ENCODE measurements at places on chromosomes 2 and 18.

DNA sequence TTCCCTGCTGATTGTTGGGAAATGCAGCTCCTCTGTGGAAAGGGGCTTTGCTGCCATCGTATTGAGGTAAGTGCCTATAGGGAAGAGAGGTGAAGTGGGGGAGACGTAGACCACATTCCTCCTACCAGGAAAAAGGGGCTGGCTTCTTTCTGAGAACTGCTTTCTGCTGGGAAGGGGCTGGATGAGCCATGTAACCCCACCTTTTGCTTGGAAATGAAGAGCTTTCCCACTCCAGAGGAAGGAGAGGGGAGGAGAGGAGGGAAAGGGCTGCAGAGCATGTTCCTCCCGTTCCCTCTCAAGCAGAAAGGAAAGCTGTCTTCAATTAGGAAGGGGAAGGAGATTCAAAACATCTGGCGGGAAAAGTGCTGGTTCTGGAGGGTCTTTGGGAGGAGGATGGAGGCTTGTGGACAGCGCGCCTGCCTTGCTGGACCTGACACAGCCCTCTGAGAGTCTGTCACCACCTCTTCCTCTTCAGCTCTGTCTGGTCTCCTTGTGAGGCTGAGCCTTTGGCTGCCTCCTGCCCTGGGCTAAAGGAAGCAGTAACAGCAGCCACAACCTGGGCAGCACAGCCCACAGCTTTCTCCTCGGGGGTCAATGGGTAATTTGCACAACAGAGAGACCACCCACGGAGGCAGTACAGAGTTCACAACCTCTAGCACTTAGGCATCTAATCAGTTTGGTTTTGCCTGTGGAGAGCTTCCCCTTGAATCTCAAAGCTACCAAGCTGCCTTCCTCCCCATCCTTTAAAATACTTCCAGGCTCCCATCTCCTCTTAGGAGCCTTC is 410.0 kb upstream of the TNP1 start:
- no peak for DNase-seq

DNA sequence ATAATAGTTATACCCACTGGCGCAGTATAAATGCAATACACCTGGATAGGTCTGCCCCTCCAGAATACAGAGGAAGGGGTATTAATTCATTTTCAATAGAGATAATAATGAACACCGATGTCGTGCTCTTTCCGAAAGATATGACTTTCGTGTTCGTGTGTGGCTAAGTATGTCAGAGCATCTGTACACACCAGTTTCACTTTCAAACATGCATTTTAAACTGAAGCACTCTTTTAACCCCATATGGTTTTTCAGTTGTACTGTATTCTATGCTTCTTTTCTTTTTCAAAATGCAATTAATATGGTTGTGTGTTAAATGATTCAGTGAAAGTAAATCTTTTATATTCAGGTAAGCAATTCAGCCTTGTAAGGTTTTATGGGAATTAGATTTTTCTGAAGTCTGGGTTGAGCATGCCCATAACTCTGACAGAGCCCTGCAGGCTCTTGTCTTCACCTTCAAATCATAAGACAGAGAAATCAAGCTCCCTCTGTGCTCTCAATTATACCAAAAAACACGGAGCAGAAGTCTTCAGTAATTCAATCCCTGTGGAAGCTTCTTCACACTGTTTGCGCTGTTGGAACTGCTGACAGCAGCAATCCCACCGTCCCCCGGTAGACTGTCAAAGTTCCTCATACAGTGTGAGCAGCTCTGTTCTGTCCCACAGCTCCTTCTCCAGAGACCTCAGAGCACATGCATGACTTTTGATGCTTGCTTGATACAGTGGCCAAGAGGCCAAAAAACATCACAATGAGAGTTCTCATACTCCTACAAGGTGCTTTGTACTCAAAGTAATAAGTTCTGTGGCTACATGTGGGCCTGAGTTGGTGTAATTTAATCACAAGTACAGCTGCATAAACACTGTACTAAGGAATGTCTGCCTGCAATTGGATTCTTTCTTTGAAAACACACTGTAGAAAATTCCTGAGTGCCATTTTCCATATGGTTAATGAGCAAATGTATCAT is 186.8 kb downstream of the ZNF521 start:
- no peak for DNase-seq

DNA sequence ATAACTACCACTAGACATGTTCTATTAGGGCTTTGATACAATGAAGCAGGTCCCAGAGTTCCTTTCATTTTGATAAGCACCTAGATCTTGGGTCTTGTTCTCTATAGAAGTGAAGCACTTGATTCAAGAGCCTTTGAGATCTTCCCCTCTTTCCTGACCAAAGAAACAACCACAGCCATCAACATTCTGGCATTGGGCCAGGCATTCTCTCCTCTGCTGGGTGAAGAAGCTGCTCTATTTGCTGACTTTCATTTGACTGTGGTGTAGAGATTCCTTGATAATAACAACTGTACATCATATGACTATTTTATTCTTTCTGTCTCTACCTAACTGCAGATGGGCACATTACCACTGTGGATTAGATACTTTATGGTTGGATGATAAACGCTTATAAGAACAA is 96.6 kb upstream of the LYPD1 start:
- no peak for DNase-seq

DNA sequence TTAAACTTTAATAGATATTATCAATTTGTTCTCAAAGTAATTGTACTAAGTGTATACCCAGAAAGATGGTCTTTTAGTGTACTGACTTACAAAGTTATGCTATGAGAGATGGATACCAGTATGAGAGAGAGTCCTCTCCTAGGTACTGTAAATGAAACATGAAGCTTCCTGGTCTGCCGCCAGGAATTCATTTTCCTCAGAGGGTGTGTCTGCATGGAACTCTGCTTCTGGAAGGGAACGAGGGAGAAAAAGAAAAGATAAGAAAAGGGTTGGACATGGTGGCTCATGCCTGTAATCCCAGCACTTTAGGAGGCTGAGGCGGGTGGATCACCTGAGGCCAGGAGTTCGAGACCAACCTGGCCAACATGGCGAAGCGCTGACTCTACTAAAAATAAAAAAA is 2.2 kb upstream of the SSB start:
- DNase-seq, result no peak

- no peak for DNase-seq
Observed at GRCh38 chr2:2810504-2810903, 479.4 kb upstream of the MYT1L start.

DNA sequence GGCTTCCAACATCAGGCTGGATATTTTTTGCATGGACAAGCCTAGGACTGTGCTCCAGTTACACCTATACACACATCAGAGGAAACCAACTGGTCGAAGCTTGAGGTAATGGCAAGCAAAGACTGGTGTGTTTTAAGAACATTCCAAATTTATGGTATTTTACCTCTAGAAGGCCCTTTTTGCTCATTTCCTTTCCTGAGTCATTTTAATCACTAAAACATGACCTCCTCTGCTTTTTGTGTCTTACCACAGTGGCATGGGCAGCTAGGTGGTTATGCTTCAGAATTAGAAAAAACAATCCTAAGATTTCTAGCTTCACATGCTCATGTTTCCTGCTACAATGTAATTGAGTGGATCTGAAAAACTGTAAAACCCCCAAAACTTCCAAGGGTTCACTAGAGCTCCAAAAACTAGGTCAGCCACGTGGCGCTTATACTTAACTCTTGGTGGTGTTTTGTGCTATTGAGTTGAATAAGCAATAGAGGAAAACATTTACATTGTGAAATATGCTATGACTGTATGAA is 30.6 kb upstream of the CHRNA1 start:
- DNase-seq, result no peak

DNA sequence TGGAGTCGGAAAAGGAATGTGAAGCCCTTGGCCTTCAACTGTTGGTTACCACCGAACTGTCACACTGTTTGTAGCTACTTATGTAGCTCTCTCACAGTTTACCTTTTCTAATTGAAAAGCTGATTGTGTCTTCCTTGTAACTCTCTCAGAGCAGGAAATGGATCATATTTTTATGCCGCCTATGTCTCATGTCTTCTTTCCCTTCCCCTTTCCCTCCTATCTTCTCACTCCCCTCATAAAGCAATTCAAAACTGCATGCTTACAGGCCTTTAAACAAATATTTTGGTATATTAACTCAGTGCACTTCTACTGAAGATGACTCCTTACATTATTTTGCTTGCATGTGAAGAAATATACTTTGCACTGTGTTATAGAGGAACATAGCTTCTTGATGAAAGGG is 6.0 kb downstream of the SLC39A10 start:
- DNase-seq, result no peak

DNA sequence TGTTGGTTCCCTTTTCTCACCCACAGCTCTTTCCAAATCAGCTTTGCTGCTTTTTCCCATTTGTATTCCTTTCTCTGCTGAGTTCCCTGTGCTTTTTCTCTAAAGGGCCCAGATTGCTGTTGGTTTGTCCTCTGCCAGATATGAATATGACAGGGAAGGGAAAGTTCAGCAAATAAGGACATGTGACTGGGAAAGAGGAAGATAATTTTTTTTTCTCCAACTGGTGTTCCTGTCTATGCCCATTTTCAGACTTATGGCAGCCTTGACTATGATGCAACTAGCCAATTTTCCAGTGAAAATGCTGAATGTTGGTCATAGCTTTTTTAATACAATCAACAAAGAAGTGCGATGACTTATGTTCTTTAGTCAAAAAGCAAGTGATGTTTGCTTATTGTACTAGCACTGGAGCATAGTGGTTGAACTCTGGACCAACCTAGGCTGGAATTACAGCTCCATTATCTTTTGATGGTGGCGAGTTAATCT is 7.7 kb downstream of the MDH1 start:
- DNase-seq, result no peak

DNA sequence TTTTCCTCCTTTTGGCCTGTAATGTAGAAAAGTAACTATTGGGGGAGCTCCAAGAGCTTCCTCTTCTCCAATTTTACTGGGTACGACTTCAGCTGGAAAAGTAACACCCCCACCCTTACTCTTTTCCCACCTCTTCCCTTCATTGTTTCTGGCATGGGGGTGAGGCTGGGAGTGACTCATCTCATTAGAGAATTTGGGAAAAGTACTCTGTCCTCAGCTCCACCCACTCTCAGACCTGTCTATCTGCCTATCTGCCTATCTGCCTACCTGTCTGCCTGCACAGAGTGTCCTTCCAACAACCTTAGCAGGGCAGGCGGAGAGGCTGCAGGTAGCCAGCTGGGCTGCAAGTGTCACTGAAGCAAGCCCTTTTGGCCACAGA is 93.6 kb downstream of the EPHA4 start:
- no peak for DNase-seq

DNA sequence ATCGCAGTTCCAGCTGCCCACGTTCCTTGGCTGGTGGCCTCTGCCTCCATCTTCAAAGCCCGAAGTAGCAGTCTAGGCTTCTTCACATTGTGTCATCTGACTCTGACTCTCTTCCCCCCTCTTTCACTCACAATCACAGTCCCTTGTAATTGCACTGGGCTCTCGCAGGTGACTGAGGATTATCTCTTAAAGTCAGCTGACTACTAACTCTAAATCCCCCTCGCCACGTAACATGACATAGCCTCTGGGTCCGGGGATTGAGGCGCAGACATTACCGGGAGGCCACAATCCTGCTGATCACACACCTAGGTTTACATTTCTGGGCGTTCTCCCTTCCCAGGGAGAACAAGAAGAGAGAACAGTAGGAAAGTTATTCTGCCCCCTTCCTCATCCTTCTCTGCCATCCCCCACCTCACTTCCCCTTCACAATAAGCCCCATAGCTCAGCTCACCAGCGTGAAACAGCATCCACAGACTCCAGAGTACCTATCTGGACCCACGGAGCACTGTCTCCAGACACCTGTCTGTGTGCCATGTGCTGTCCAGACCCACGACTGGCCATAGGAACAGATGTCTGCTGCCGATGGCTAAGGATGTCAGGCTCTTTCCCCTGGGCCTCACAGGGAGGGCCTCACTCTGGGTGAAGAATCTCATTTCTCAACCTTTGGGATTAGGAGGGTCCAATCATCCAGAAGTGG is 64.3 kb upstream of the FZD7 start:
- DNase-seq, result no peak

- no peak for DNase-seq
Observed at GRCh38 chr2:172845028-172845630, 109.5 kb downstream of the RAPGEF4 start.

DNA sequence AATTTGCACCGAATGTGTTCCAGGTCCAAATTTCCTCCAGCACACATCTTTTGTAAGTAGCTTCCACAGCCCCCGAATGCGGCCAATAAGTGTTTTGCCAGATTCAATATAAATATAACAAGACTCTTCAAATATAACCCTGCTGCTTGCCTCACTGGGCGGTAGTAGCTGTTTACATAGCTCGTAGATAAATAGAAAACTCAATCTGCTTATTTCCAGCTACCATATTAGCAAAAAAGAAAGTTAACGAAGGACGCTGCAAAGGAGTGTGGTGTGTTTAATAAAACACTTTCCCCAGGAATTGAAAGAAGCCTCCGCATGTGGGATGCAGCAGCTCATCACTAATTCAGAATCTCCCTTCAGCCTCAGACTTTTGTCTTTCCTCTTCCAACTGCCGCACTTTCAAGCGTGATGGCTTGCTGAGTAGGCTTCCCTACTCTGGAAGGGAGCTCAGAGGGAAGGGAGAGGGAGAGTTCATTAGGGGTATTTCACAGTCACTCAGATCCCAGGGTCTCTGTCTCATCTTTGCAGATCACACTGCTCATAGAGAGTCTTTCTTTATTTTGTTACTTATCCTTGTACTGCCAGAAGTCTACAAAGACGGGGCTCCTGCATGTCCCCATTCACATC is 367.0 kb downstream of the RND3 start:
- no peak for DNase-seq

- DNase-seq, result no peak
Observed at GRCh38 chr2:199792381-199792780, 58.6 kb downstream of the FTCDNL1 start.

- peak; percentile 42 for DNase-seq
Observed at GRCh38 chr2:53827398-53828175, 32.2 kb downstream of the GPR75 start.

DNA sequence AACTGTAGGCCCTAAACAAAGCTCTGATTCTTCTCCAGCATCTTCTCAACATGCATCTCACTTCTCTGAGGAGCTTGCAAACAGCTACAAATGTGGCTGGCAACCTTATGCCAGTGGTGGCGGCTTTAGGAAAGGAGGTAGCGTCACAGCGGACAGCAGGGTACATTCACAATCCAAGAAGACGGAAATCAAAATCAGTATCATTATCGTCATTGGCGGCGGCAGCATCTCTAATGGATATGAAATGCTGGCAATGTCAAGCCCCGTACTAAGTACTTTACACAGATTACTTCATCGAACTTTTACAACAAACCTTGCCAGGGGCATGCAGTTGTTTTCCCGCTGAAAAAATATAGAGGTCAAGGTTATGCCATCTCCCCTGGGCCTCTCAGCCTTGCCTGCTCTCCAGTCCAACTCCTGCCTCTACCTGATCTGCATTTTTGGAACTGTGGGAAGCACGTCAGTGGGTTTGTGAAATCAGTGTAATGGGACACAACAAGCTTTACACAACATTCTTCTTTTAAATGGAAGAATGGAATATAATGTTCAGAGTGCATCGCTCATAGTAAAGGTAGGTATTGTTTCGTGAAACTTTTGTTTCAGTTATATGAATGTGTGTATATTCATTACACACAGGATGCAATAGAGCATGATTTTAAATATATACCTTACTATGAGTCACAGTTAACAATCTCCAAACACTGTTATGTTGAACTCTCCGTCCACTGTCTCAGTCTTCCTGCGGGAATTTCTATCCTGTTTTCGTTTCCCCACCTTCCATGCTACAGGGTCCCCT is 152.9 kb downstream of the TTC32 start:
- no peak for DNase-seq

All from hippocampal formation (tissue), 2 donors.